IgD-negative memory B cell (primary cell): ENCODE measurements at places on chromosomes 3 and 15. TPM values are rescaled to one million over a fixed set of nuclear protein-coding genes. Genes with fewer than 3 reads are reported as not detected.

GRAMD2A gene
- polyA plus RNA-seq, result not detected

CFAP100 gene
- not detected for polyA plus RNA-seq

GOLGA8T gene
- not detected for polyA plus RNA-seq

GREM1 gene
- polyA plus RNA-seq, result not detected

ENTPD3 gene
- 0.21 TPM for polyA plus RNA-seq

CHRFAM7A gene
- polyA plus RNA-seq, result not detected

DNASE1L3 gene
- 1.7 TPM for polyA plus RNA-seq

EXOG gene
- polyA plus RNA-seq, result 13.6 TPM

CADPS gene
- polyA plus RNA-seq, result not detected

CFAP91 gene
- polyA plus RNA-seq, result not detected

CALML4 gene
- 0.46 TPM for polyA plus RNA-seq

GOLGA6L7 gene
- polyA plus RNA-seq, result not detected
